ENCODE measurements at places on chromosomes 7 and 10.

GRCh38 chr7:79341902-79342301 is 111.6 kb downstream of the MAGI2 start:
- no peak for DNase-seq

GRCh38 chr7:42283553-42283952 is 46.5 kb upstream of the GLI3 start:
- no peak for DNase-seq

- DNase-seq = no peak
These were observed 242.8 kb downstream of the ELFN1 start for GRCh38 chr7:1912593-1913465.

DNA sequence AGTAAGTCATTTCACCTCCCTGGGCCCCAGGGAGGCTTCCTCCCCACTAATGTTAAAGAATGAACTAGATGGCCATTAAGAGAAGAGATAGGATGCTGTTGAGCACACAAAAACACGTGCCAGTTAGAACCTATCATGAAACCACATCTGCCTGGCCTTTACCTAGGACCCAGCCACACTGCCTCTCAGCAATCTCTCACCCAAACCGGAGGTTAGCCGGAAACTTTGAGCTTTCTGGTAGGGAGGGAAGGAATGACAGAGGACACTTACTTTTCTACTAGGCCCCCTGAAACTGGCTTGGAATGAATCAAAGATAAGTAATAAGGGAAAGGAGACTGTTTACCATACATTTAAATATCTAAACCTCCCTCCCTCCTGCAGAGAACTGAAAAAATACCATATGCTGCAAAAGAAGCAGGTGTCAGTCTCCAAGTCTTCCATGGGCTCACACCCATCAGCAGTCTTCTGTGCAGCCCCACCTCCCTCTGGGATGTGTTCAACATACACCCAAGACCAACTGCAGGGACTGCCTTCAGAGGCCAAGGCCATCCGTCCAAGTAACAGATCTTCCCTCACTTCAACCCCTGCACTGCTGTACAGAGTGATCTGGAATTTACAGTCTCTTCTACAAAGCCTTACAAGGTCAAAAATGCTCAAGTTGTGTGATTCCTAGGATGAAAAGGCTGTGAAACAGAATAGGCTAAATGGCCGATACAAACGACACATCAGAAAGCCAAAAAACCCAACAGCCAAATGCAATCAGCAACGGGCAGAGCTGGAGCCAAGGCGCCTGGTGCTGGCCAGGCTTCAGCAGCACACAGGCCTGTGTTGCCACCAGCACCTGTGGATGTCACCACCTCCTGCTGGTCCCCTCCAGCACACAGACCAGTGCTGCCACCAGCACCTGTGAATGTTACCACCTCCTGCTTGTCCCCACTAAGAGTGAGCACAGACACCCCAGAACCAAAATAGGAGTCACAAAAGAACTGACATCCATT is 42.4 kb downstream of the SORBS1 start:
- no peak for DNase-seq

GRCh38 chr10:90751107-90751997 is 106.5 kb downstream of the HTR7 start:
- DNase-seq = peak; percentile 4

- no peak for DNase-seq
These were observed 17.6 kb downstream of the CCDC136 start for GRCh38 chr7:128809363-128809762.

DNA sequence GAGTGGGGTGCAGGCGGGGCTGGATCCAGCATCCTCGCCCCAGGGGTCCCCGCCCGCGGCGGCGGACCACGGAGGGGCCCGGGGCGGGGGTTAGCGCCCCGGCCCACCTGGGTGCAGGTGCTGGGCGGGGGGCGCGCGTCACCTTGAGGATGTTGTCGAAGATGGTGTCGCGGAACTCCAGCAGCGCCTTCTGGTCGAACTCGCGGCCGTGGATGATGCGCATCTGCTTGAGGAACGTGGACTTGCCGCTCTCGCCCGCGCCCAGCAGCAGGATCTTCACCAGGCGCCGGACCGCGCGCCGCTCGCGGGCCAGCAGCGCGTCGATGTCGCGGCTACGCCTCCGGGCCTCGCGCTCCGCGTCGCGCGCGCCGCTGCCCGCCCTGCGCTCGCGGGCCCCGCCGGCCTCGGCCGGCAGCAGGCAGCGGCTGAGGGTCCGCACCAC is 376 bp downstream of the GNA12 start:
- DNase-seq = no peak

DNA sequence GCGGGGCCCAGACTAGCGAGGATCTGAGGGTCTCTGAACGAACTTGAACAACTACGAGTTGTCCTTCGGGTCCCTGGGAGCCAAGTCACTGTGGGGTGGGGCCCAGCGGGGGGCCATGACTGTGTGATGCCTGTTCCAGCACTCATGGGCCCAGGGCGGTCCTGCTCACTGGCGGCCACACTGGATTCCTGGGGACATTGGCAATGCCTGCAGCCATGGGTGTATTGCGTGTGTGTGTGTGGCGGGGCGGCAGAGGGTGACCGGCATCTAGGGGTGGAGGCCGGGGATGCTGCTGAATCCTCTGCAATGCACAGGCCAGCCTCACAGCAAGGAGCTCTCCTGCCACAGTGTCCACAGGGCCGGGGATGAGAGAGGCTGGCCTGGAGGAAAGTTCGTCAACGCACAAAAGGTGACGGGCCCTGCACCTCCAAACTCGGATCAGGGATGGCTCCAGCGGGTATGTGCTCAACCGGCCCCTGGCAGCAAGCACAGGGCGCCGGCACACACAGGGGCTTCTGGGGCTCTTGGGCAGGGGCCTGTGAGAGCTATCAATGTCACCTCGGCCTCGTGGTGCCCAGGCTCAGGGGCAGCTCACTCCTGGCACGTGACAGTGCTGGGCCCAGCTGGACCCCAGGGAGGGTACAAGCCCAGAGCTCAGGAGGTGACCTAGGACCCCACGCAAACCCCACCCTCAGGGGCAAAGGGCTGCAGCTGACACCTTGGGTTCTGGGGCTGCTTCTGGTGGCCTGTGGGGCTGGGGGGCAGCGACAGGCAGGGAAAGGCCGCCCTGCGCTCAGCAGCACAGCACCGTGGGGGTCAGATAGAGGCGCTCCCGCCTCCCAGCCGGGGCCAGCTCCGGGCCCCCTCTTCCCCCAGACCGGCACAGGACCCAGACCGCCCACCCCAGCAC is 27.9 kb downstream of the PAPOLB start:
- DNase-seq = no peak

DNA sequence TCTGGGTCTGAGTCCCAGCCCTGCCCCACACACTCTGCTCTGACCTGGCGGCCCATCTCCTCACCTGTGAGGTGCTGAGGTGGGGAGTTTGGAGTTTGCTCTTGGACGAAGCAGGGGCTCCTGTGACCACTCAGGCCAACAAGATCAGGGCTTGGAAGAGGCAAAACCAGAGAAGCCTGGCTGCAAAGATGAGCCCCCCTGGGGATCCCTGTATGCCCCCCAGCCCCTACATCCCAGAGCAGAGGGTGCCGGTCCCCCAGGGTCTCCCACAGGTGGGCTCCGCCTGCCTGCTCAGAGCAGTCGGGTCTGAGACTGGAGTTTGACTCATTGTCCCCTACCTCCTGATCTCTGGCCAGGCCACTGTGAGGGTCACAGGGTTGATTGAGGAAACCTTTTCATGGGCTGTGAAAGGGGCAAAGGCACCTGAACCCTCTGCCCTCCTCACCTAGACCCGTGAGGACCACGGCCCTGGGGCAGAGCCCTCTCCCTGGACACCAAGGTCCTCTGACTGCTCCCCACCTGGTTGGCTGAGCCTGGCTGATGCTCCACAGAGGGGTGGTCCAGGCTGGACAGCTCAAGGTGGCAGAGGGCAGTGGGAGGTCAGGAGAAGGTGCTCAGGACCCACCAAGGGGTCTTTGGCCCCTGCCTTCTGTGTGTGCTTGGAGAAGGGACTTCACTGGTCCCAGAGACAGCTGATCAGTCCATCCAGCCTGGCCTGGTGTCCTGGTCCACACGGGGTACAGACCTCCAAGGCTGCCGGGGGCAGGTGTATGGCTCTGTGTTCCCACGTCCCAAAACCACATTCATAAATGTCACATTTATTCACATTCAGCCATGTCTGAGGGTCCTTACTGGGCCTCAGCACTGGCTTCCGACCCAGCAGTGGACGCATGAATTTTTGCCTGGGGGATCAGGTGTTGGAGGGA is 9.1 kb upstream of the SCART1 start:
- no peak for DNase-seq

DNA sequence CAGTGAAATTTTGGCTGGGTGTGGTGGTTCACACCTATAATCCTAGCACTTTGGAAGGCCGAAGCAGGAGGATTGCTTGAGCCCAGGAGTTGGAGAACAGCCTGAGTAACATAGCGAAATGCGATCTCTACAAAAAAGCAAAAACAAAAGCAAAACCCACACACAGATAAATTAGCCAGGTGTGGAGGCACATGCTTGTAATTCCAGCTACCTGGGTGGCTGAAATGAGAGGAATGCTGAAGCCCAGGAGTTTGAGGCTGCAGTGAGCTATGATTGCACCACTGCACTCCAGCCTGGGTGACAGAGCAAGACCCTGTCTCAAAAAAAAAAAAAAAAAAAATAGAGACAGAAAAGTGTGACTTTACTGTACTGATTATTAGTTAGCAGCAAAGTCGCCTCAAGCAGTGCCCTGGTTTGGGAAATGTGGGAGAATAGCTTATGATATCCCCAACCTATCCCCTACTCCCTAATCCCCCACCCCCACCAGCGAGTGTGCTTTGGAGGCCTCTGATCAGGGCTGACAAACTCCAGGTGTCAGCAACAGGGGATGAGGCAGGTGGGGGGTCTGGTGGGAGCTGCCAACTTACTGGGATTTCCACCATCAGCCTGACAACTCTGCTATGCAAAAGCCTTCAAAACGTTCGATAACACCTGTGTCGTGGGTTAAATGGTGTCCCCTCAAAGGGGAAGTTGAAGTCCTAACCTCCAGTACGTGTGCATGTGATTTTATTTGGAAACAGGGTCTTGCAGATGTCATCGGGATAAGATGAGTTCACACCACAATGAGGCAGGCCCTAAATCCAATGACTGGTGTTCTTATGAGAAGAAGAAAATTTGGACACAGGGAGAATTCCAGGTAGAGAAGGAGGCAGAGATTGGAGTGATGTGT is 124.7 kb upstream of the SDK1 start:
- DNase-seq = no peak

GRCh38 chr7:156204820-156205219 is 392.6 kb upstream of the SHH start:
- no peak for DNase-seq

DNA sequence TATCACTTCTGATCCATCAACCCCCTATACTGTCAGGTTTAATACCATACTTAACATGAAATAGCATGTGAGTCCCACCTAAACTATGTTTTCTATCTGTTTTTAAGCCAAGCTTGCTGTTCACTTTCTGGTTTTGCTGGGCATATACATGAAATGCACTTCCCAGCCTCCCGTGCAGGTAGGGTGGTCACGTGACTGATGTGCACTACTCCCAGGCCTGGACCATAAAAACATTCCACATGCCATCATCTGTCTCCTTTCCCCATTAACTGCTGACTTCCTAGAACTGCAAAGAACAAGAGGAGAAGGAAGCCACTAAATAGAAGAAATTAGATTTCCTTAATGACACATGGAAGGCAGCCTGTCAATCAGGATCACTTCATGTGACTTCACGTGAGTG is 40.1 kb upstream of the CALD1 start:
- DNase-seq = no peak

- DNase-seq = no peak
These were observed 17.4 kb downstream of the CDK1 start for GRCh38 chr10:60795465-60796202.

DNA sequence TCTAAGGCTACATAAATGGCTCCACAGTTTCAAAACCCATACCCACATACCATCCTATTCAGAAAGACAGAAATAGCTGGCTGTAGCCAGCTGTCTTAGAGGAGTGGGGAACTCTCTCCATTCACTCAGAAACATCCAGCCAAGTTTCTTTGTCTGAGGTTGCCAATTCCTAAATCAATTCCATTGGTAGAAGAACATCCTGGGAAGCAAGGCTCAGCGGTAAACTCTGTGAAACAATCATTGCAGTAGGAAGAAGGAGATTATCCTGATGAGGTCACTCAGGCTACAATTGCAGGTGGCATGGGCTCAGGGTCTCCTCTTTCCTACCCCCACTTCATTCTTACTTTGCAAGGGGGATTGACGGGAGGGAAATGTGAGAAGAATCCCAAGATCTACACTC is 154.0 kb downstream of the ETV1 start:
- DNase-seq = no peak

DNA sequence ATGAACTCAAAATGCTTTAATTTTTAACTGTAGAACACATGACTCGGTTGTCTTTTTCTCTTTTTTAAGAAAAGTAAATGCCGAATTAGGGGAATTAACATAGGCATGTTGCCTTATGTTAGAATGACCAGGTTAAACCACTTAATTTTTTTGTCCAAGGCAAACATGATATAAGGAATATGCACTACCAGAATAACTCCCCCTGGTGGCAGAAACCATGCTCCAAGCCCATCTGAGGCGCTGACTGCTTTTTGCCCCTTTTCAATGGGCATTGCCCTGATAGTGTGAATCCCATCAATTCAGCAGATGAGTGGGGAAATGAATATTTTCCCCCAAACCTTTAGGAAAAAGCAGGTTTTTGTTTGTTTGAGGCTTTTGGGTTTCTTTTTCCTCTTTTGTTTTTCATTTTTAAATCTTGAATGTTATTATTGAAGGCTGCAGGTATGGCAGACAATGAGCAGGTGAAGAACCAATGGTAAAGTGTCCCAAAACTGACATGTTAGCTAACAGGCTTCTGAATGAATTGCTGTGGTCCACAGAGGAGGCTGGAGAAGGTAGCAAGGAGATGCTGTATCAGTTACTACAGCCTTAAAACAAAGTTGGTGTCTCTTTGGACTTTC is 284.3 kb downstream of the SORCS3 start:
- peak; percentile 37 for DNase-seq

All from NCI-H1436 (cell line).